ENCODE measurements at places on chromosomes 5 and 9.

DNA sequence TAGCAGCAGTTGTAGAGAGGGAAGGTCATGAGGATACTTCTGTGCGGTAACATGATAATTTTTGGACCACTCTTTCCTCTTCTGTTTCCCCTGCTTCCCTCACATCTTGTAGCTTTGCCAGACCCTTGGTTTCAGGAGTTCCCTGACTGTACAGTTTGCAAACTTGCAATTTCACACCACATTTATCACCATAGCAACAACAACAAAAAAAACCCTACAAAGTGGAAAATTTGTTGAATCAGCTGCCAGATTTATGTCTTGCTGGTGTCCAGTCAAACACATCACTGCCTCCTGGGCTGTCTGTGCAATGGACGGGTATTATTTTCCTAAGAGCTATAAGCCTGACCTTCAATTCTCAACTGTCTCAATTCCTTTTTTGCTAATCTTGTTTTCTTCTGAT, 751.6 kb downstream of the TLR4 start:
- DNase-seq = no peak

DNA sequence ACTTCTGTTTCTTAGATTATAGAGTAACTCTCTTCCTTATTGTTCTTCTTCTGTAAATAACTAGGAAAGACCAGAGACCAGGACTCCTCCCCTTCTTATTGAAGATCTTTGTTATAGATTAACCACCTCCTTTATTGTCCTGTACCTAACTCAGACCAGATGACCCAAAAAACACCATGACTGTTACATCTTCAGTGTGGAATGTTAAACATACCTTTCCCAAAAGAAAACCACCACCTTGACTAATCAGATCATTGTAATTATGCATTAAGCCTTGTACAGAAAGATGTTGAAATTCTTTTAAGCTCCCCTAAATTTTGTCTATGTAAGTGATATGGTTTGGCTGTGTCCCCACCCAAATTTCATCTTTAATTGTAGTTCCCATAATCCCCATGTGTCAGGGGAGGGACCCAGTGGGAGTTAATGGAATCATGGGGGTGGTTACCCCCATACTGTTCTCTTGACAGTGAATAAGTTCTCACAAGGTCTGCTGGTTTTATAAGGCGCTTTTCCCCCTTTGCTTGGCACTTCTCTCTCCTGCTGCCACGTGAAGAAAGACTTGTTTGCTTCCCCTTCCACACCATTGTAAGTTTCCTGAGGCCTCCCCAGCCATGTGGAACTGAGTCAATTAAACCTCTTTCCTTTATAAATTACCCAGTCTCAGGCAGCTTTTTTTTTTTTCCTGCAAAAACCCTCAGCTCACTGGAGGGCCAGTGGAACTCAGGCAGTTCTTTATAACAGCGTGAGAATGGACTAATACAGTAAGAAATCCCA, 26.3 kb downstream of the ARSB start:
- no peak for DNase-seq

DNA sequence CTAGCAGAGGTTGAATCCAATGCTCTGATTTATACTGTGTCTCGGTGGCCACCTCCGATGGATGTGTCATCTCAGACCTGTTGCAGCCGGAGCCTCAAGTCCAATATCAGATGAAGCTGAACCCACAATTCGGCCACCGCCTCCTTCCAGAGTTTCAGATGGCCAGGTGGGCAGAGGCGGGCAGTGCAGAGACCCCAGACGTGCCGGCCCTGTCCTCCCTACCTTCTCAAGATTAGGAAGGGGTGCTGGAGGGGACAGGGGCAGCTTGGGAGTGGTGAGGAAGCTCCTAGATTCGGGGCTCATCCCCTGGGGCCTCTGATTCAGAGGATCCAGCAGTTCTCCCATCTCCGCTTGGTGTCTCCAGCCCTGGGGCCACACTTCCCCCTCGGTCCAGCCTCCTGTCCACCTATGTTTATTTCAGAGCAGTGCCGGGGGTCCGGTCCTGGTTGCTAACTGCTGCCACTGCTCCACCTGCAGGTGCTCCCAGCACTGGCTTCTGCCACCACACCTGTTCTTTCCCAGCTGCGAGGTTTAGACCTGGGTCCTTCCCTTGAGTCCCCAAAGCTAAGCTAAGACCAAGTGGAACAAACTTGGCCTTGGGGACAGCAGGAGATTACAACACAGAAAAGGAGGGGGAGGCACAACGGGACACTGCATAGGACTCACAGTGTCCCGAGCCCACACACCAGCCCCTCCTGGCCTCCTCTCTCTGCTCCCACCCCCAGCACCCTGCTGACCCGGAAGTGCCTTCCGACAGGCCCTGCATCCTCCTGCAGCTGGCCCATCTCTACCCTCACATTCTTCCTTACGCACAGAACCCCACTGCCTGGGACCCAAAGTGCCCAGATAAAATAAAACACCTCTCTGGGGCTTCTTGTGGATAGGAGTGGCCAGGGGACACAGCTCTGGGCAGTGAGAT, 81.6 kb downstream of the NTNG2 start:
- DNase-seq = no peak

DNA sequence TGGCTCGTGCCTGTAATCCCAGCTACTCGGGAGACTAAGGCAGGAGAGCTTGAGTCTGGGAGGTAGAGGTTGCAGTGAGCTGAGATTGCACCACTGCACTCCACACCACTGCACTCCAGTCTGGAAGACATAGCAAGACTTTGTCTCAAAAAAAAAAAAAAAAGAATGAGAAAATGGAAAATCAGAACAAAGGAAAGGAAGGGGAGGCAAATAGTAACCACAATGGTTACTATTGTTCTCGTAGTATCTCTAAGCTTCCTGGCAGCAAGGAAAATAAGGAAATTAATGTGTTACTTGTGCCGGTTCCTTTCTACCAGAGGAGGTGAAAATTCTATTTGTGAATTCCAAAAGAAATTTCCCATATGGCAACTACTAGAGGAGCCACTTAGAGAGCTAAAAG, 48.5 kb upstream of the BNC2 start:
- no peak for DNase-seq

- DNase-seq = no peak
Observed at GRCh38 chr5:64634997-64635686, 55.2 kb upstream of the SHISAL2B start.

GRCh38 chr5:179772351-179772750, 21.4 kb upstream of the LTC4S start:
- no peak for DNase-seq

GRCh38 chr5:59390989-59391388, 502.5 kb downstream of the PDE4D start:
- DNase-seq = no peak
